Thyroid gland (tissue), 4 donors: ENCODE measurements at places on chromosomes 2 and 18.

GRCh38 chr2:72863046-72863445, 24.2 kb upstream of the SPR start:
- DNase-seq: no peak

DNA sequence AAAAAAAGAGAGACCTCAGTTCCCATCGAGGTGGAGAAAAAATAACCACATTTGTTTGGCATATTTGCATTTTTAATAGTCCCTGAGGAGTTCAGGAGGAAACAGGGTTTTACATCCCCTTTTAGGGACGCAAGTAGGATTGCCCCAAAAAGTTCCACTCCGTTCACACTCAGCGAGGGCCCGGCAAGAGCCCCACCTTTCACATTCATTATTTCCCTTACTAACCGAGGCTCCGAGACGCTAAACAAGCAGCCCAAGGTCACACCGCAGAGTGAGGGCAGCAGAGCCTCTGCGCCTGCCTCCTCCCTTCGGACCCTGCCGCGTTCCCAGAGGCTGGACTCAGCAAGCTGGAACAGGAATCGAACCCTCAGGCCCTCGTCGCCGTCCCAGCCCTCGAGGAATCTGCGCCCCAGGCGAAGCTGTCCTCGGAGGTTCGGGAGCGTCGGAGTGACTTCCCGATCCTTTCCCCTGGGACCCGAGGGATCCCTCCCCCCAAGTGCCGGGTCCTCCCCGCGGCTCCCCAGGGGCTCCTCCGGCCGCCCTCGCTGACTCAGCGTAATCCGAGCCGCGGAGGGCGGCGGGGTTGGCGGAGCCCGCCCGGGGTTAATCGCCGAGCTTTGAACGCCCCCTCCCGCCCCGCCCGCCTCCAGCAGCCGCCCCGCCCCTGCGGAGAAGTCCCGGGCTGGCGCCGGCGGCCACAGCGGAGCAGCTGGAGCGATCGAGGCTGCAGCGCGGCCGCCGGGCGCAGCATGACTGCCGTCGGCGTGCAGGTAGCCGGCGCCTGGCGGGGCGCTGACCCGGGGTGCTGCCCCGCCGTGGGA, at the start of gene TMEM37:
Gene TMEM37 (plus strand): TSS at position 700 of the 821 bp plus-strand sequence. CDS start 50 bp downstream, at position 750.
- DNase-seq: peak; percentile 89

DNA sequence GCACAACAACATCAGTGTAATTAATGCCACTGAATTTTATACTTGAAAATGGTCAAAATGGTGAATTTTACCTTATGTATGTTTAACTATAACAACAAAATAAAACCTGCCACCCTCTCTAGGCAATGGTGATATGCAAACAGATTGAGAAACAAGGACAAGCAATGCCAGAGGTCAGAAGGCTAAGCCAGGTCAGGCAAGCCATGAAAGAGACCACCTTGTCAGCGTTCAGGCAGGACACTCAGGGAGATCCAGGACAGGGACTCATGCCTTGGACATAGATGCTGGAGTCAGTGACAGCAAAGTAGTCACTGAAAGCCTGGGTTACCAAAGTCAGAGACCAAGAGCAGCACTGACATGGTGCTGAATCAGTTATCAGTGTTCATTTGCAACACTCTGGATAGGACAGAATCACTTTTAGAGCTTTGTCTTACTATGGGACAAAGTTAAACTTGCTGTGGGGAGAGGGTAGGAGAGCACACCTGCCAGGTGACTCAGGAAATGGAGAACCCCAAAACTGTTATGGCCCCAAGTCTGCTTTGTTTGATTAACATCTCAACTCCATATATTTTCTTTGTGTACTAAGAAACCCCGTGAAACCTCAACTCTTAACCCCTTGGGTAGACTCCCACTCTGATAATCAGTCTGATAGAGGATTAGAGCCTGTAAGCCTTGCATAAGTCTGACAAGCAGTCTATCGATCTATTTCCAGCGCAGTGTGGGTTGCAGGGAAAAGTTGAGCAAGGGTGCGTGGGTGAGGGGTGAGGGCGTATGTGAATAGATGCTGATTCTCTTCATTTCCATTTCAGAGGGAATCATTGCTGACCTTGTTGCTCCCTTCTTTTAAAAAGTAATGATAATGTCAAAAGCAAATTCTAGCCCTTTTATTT, 48.7 kb upstream of the ZNF385B start:
- DNase-seq: no peak

DNA sequence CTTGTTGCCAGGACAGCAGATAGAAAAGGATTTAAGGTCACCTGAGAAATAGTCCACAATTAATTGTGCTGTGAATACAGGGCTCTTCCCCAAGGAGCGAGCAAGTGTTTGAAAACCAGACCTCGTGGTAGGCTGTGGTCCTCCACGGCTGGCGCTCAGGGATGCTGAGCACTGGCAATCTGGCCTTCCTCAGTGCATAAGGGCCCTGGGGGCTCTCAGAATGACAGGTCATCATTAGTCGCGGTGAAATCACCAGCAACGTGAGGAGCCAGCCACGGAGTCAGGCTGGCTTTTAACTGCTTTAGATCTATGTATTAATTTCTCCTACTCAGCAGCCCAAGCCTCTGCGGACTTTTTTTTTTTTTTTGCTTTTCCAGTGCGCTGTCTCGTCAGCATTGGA, 148.5 kb downstream of the FHOD3 start:
- no peak for DNase-seq

DNA sequence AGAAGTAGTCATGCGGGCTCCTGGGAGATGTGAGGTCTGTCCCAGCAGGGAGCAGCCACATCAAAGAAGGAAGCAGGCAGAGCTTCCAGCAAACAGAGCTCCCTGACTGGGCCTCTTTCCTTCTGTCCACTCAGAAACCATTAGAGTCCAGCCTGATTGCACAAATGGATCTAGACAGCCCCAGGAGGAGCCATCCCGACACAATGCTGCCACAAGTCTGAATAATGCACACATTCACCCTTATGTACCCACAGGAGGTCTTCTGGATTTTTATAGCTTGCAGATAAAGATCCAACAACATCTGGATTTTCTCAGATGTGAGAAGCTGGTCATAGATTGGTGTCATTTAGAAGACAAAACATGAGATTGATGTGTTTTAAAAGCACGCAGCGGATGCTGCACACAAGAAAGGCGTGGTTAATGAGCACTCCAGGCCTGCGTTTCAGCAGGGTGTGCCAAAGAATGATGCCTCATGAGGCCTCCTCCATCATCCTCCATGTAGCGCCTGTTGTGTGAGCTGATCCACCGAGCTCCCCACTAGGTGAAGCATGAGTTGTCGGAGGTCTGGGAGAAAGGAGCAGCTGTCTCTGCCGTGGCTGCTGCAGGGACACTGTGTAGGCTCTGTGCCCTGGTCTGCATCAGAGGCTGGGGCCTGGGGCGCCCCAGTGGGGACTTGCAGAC, 60.6 kb downstream of the MTCL1 start:
- DNase-seq: no peak

GRCh38 chr18:10839421-10839820, 309.9 kb downstream of the PIEZO2 start:
- peak; percentile 66 for DNase-seq

DNA sequence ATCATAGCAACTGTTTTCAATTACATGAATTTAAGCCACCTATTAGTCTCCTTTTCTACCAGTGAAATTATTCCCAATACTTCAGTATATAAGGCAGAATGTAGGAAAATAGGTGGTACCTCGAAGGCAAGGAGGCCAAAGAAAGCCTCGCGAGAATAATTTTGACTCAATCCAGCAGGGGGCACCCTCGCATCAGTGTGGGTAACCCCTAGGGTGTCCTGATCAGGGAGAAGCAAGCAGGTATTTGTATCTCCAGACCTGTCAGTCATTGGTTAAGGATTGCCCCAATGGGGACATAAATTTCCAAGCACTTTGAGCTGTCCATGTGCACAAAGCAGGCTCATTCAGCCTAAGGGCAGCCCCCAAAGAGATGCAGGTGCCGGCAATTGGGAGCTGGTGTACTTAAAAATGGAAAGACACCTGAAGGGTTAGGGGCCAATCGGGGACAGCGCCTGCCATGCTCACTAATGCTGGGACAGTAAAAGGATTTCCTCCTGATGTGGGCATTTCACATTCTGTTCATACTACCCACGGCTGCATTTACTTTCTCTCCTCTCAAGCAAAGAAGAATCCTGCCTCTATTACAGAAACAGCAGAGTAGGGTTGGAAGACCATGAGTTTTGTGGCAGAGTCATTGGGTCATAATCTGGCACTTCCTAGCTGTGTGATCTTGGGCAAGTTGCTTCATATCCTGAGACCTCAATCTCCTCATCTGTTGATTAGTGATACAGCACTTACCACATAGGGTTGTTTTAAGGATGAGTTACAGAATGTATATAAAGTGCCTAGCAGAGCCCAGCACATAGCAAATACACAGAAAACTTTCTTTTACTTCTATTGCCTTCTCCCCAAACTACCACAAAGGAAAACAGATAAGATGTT, 136.1 kb downstream of the ICOS start:
- peak; percentile 23 for DNase-seq

GRCh38 chr2:641164-641871, 35.9 kb downstream of the TMEM18 start:
- DNase-seq: no peak

DNA sequence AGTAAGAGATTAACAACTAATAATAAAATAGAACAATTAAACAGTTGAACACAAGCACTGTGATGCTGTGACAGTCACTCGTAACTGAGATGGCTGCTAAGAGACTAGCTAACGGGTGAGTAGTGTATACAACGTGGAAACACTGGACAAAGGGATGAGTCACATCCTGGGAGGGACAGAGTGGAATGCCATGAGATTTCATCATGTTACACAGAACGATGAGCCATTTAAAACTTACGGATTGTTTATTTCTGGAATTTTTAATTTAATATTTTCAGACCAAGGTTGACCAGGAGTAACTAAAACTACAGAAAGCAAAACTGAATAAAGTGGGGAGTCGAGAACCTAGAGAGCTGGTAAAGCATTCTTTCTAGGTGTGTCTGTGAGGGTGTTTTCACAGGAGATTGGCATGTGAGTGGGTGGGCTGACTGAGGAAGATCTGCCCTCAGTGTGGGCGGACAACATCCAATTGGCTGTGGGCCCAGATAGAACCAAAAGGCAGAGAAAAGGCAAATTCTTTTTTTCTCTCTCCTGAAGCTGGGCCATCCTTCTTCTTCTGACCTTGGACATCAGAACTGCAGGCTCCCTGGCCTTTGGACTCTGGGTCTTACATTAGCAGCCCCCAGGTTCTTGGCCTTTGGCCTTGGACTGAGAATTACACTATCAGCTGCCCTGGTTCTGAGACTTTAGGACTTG, 14.6 kb downstream of the TMSB10 start:
- DNase-seq: no peak

GRCh38 chr18:12041561-12041960, 52.1 kb upstream of the ANKRD62 start:
- DNase-seq: no peak

DNA sequence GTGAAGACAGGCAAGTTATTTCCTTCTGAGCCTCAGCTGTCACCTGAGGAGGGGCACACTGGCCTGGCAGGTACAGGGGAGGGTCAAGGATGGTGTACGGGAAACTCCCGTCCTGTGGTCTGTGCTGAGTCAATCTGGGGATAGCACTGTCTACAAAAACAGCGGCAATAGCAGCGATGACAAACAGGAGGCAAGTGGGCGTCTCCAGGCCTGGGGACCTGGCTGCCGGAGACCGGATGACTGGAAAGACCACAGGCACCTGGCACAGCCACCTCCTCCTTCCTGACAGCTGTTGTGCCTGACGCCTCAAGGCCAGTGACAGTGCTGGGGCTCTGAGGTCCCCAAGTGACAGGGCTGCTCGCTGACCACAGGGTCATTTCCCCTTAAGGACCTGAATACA, 202.1 kb upstream of the HS6ST1 start:
- DNase-seq: no peak

- no peak for DNase-seq
These were observed 427.1 kb downstream of the RND3 start for GRCh38 chr2:150060341-150060740.

GRCh38 chr2:135925571-135925970, 49.3 kb upstream of the MCM6 start:
- no peak for DNase-seq

DNA sequence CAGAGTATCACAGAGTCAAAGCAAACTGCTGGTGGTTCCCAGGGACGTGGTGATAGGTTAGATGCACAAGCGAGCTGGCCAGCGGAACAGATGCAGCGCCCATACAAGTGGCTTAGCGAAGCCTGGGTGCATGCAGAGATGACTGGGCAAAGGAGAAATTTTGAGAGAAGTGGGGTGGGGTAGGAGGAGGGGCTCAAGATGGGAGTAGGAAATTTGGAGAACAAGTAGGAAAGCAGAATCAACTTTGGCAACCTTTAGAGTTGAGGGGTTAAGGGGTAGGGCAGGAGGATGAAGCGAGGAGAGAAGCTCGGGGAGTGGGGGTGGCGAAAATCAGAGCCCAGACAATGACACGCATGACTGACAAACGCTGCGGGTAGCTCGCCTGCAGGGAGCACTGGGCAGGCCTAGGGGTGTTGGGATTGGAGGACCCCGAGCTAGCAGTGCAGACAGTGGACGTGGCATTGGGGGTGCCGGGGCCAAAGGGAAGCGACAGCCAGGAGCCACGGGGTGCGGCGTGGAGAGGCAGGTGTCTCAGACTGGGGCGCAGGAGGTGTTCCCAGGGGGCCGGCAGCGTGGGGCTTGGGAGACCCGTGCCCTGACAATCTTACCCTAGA, 431 bp downstream of the FAM98A start:
- DNase-seq: peak; percentile 55

GRCh38 chr2:167708998-167709397, 538.4 kb downstream of the STK39 start:
- DNase-seq: no peak

- no peak for DNase-seq
These were observed 28.2 kb upstream of the AMMECR1L start for GRCh38 chr2:127913808-127914457.

DNA sequence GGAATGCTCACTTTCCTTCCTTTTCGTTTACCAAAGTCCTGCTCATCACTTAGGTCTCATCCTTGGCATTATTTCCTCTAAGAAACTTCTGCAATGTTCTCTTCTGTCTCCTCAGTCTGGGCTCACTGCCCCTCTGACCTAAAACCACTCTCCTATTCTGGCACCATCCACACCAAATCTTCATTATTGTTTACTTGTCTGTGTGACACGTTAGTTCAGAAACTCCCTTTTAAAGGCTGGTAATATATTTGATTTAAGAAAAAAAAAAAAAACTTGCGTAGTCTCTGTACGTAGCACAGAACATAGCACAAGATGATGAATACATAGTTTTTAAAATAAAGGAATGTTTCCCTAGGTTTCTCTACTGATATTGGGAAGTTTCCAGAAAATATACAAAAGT, 118.8 kb upstream of the CAVIN2 start:
- no peak for DNase-seq
